Activated CD4-positive, alpha-beta T cell treated with anti-CD3 and anti-CD28 coated beads, Interleukin-10, Interleukin-2, amounts not matched to agents 100 ng/mL and 50 ng/mL, durations not matched to agents 16 hours and 8 hours (primary cell): ENCODE measurements at places on chromosomes 2 and 18.

GRCh38 chr2:156901373-156902031, 356.0 kb upstream of the GALNT5 start:
- DNase-seq, result no peak

DNA sequence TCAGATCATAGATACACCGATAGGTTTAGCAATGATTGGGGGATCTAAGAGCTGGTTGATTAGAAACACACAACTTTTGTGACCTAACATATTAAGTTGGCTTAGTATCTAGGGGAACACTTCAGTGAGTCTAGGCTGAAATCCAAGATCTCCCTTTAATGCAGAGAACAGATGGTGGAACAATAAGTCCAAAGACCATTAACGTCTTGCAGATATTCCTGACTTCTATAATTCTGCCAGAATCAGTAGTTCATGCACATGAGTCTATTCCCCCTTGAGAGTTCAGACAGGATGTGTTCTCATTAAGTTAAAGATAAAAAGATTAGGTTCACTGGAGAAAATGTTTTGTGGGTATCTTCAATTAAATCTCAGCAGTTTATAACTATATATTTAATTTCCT, 506.5 kb downstream of the TSN start:
- DNase-seq, result no peak

DNA sequence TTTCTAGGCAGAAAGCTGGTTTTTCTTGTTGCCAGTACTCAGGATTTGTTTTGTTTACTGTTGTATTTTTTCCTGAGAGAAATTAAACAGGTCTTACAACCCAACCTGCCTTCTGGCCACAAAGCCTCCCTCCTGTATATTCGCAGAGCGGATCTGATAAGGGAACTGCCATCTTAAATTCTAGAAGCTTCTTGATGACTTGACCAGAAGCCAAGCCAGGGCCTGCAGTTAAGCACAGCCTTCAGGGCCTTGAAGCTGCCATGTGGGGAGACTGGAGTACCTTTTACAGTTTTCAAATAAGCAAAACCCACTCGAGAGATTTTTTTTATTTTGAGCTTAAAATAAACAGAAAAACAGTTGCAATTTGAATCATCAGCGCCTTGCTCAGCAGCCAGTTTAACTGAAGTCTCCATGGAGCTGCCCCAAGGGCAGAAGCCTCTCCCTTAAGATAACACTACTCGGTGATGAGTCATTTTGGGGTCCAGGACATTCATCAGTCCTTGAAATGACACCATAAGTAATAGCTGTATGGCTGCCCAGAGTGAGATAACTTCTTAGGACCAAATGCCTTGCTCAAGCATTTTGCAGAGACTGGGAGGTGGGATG, 51.5 kb upstream of the PHLPP1 start:
- peak; percentile 65 for DNase-seq

DNA sequence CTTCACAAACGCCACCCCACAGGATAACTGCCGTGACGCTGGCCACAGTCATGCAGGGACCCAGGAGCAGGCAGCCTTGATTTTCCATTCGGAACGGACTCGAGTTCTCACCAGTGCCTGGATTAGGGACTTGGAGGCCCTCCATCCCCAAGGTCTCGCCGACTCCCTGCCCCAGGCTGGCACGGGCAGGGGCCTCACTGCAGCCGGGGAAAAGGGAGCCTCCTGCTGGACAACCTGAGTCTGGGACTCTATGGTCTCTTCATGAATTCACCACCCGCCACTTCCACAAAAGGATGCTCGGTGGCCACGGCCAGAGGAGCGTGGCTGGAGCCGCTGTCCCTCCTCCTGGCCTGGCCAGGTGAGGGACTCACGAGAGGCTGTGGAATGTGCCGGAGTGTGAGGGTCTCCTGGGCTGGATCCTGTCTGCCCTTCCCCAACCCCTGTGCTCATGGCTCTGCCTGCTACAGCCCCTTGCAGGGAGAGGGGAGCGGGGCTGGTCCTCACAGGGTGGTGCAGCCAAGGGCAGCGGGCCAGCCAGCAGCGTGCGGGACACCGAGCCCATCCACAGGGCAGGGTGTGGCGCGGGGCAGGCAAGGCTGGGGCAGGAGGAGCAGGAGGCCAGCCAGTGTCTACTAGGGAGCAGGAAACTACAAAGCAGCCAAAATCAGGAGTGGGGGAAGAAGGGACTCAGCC, 42.3 kb downstream of the AQP12A start:
- DNase-seq, result peak; percentile 18

DNA sequence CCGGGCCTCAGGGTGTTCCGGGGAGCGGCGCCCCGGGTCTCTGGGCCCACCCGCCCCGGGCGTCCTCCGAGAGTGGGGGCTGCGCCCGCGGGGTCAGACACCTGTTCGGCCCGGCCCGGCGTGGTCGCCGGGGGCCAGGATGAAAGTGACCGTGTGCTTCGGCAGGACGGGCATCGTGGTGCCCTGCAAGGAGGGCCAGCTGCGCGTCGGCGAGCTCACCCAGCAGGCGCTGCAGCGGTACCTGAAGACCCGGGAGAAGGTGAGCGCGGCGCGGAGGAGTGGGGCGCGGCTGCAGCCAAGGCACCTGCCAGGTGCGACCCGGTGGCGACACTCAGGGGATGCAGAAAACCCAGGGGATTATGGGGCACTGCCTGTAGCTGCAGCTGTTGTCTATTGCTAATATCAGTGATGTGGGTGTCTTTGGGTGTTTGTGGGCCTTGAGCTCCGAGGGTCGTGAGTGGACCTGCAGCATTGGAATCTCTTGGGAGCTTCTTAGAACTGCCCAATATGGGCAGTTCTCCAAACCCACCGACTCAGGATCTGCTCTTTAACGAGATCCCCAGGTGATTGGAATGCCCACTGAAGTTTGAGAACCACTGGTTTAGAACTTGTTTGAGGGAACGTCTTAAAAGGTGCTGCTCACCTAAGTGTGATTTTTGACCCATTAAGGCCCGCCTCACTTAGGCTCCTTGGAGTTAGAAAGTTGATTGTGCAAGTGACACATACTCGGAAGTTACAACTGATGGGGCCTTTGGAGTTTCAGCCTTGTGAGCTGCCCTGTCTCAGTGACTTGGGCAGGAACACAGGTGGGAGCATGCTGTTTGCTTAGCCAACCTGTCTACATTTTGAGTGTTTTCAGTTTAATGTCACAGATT, 823 bp downstream of the PARD3B start:
- no peak for DNase-seq

DNA sequence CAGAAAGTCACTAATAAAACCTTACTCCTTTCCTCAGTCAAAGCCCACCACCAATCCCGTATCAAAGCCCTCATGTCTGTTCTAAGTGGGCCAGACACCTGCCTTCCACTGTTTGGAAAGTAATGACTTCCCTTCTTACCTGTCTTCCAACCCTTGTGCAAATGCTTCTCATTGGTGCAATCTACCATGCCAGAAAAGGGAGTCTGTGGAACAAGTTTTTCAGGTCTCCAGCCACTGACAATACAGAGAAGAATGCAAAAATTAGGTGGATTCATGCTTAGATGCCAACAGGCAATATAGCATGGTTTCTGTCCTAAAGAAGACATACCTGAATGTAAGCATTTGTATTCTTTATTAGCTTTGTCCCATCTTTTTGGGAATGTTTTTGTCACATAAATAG, 1140.6 kb upstream of the LRRTM1 start:
- DNase-seq, result no peak

GRCh38 chr2:3278521-3279218, 98.9 kb downstream of the EIPR1 start:
- no peak for DNase-seq

GRCh38 chr2:203126996-203127395, 111.8 kb upstream of the CYP20A1 start:
- DNase-seq, result no peak

- no peak for DNase-seq
Measured at GRCh38 chr18:3725115-3725514, 275.1 kb downstream of the TGIF1 start.

DNA sequence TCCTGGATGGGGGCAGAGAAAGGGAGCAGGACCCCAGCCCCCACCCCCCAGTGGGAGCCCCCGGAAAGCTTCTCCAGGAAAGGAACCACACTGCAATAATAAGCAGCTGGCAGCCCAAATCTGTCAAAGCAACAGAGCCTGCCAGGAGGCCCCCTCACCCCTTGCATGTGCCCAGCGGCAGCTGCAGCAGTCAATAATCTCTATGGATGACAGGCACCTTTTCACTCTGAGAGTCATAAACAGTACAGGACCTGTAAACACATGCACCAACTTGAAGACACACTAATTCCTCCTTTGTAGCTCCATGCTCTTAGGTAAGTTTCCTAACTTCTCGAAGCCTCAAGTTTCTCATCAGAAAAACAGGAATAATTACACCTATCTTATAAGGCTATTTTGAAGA, 26.2 kb upstream of the KDM3A start:
- DNase-seq, result no peak

GRCh38 chr2:167891841-167892240, 355.6 kb downstream of the STK39 start:
- no peak for DNase-seq

GRCh38 chr2:239768907-239769553, 256.1 kb downstream of the NDUFA10 start:
- no peak for DNase-seq

DNA sequence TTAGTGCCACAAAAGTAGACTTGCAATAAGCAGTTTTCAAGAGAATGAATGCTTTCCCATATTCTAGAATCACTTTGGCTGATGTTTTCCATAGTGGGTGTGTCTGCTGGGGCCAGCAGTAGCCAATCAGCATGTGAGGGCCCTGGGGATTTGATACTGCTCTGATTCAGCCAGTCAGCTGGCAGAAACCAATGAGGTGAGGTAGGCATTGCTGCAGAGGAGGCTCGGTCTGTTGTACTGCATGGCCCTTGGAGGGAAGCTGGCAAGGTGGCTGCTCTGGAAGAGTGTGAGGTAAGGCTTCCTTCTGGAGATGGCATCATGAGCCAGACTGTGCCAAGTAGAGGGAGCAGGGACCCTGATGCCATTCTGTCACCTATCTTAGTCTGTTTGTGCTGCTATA, 22.7 kb downstream of the TMEM87B start:
- DNase-seq, result no peak

DNA sequence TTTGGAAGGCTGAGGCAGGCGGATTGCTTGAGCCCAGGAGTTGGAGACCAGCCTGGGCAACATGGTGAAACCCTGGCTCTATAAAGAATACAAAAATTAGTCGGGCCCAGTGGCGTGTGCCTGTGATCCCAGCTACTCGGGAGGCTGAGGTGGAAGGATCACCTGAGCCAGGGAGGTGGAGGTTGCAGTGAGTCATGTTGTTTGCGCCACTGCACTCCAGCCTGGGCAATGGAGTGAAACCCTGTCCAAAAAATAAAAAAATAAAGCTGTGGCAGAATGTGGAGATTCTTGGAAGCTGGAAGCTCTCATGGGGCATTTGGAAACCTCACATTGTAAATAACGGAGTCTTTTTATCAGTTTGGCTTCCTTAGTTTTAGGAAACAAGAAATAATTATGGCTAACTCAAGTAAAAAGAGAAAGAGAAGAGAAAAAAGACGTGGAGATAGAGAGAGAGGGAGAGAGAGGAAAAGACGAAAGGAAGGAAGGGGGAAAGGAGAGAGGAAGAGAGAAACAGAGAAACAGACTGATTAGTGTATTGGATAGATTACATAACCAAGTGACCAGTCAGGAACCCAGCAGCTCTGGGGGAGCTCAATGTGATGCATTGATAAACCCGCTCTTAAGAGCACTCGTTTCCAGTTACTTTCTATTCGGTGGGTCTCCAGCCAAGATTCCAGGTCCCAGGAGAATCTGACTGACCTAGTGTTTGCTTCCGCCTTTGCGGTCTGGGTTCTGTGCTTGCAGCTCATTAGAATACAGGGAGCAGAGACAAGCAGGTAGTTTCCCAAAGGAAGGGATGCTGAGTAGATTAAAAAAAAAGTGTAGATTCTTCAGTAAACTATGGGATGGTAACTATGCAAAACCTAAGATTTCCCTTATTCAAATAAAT, 1.1 kb upstream of the SPAST start:
- DNase-seq, result peak; percentile 4

DNA sequence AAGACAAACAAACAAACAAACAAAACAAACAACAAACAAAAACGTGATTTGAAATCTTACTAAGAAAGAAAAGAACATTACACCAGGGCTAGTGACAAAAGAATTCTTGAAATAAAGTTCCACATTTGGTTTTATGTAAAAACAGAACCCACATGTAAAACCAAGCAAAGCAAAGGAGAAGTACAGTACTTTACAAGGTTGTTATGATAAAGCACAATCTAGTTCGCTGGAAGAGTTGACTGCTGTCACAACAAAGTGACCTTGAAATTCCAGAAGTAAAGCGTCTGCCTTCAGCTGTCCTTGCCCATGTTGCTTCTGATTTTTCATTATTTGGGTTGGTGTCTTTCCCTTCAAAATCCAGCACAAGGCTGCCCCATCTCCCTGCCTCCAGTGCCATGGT, 94.8 kb upstream of the CYRIA start:
- no peak for DNase-seq

DNA sequence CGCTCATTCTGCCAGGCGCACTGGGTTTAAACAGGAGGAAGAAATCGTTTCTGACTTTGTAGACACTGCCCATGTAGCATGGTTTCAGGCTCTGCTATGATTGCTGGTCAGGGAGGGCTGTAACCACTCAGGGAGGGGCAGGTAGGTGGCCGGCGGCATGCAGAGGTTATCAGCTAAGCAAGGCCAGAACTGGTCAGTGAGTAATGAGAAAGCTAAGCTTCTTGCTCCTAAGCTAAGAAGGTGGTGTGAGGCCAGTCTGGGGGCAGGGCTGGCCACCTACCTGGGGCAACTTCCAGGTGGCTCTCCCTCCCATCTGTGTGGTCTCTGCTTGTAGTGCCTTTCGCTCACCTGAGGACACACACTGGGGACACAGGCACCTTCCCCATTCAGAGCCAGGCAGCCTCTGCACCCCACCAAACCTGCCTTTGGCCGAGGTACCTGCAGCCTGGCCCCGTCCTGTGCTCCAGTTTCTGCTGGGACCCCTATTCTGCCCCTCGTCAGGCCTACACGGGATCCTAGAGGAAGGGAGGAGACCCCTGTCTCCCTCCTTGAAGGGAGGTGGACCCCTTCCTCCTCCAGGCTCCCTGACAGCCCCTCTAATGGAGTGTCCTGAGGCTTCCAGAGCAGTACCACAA, 195.9 kb downstream of the SEPTIN10 start:
- DNase-seq, result no peak

GRCh38 chr2:19801367-19802080, 100.3 kb downstream of the TTC32 start:
- no peak for DNase-seq

GRCh38 chr2:238521002-238521401, 94.3 kb downstream of the ASB1 start:
- DNase-seq, result no peak

GRCh38 chr2:208142240-208142924, 3.6 kb downstream of the CRYGB start:
- no peak for DNase-seq

GRCh38 chr2:234448506-234449184, 48.2 kb downstream of the ARL4C start:
- DNase-seq, result no peak

DNA sequence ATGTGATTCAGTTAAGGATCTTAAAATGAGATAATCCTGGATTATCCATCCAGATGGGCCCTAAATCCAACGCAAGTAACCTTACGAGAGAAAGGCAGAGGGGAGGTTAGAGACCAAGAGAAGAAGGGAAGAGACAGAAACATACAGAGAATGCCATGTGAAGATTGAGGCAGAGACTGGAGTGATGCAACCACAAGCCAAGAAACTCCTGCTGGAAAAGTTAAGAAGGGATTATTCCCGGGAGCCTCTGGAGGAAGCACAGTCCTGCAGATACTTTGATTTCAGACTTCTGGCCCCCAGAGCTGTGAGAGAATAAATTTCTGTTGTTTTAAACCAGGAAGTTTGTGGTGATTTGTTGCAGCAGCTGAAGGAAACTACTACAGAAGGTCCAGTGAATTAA, 992.7 kb downstream of the BCL11A start:
- DNase-seq, result no peak
